Hematopoietic multipotent progenitor cell treated with erythropoietin and hydrocortisone succinate and interleukin-3 and kit ligand, for 15 days (in vitro differentiated cells): ENCODE measurements at places on chromosomes 5 and 9.
A peak's percentile ranks its signal among the peaks of the same experiment; 100 is the strongest.

DNA sequence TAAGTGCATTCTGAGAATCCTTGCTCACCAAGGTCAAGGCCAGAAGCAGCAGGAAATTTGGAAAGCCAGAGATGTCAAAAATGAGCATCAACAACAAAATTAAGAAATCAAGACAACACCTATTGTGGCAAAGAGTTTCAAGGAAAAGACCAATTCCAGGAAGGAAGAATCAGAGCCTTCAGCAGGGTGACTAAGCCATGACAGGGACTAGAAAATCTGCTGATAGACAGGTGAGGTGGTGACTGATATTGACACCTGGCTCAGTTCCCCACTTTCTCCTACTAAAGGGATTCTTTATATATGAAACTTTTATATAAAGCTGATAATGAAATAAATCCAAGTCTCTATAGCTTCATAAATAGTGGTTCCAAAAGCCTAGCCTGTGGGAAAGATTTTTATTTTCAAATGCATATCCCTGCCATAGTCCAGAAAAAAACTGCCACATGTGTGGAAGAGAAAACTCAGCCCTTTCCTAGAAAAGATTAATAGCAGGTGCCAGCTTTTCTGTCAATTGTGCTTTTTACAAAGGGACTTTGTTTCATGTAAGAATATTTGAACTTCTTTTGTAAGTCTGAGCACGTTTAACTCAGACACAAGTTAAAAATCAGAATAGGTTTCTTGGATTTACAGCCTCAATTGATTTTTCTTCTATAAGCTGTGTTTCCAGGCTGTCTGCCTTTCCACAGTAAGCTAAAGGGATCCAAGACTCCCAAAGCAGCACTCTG is 81.1 kb upstream of the GRAMD2B start:
- no peak for DNase-seq

DNA sequence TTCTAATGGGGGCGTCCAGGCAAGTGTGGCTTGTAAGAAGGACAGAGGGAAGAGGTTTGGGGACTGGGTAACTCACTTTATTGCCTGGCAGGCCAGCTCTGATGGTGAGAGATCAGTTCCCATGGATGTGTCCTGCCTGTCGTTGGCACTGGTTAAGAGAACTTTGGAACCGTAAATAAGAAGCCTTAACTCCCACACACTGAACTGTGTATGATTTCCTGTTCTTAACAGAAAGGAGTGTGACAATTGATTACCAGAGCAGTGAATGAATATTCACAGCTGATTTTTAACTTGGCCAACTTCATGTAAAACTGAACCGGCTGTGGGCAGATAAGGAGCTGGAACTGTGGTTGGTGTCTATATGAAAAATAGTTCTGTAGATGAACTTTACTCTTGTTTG is 63.2 kb downstream of the MEGF10 start:
- DNase-seq = no peak

- DNase-seq = no peak
These were observed 511 bp downstream of the SEMA5A start for GRCh38 chr5:9545136-9545991.

- no peak for DNase-seq
These were observed 4.4 kb downstream of the SPRY4 start for GRCh38 chr5:142320430-142320738.

- no peak for DNase-seq
These were observed 41.9 kb downstream of the MTRR start for GRCh38 chr5:7910738-7911428.

- DNase-seq = no peak
These were observed 617 bp downstream of the PTPN3 start for GRCh38 chr9:109497226-109498153.

DNA sequence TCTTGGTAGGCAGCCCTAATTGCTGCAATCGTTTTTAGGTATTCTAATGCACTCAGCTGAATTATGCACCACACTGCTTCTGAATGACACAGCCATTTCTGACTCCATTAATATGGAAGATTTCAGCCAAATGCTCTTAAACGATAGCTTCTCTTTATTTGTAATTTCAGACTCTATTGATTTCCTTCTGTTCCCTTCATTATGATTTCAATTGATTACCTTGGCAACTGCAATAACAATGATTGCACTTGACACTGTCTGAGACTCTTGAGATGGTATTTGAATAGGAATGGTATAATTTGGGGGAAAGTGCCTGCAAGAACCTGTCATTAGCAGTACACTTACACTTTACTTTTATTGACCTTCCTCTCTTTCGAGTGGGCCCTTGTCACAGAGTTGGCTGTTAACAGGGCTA is 296.1 kb upstream of the DMAC1 start:
- no peak for DNase-seq

GRCh38 chr9:137454145-137454596 is 5.0 kb downstream of the NSMF start:
- peak; percentile 52 for DNase-seq

GRCh38 chr9:137429974-137430722 is 7.0 kb downstream of the NOXA1 start:
- DNase-seq = no peak

DNA sequence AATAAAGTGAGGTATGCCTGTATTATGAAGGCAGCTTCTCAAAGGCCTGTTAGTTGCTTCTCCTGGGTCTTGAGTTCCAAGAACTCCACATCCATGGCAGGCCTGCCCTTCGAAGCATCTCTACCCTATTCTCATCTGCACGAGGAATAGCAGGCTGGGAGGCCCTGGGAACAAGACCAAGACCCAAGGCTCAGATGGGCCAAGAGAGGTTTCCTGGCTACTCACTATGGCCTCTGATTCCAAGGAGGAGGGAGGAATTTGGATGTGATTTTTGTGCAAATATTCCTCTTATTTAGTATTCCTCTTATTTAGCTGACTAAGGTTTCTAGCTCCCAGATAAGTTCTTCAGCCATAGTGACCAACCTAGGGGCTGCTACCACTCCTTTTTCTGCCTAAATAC is 151.3 kb downstream of the SAXO1 start:
- no peak for DNase-seq

DNA sequence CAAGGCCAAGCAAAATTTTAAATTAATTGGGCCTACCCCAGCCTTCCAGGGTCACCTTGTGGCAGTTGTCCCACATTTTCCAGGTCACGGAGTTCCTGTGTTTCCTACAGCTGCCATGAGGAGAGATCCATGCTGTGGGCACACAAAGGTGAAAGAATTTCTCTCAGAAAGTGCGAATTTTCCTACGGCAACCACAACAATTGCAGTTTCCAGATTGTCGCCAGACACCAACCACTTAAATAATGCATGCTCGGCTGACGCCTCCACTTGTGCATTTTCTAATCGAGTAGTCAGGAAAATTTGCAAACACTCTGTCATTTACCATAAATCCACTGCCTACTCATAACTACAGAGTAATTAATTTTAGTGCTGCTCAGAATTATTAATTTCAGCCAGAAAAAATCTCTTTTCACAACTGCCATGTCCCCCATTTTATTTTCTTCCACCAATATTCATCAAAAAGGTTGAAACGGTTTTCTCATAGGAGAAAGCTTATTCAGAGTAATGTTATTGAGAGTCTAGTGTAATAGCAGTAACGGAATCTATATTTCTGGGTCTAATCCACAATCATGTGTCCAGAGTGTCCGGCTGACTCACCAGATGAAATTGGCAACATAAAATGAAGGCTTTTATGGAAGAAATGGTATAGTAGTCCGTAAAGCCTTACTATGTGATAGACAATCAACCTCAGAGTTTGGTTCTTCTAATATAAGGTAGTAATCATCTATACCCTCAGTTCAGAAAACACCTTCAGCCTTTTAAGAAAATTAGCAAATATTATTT is 389.8 kb downstream of the NR2F1-AS1 start:
- DNase-seq = no peak

- DNase-seq = no peak
These were observed 43.8 kb downstream of the STOM start for GRCh38 chr9:121326130-121326838.

DNA sequence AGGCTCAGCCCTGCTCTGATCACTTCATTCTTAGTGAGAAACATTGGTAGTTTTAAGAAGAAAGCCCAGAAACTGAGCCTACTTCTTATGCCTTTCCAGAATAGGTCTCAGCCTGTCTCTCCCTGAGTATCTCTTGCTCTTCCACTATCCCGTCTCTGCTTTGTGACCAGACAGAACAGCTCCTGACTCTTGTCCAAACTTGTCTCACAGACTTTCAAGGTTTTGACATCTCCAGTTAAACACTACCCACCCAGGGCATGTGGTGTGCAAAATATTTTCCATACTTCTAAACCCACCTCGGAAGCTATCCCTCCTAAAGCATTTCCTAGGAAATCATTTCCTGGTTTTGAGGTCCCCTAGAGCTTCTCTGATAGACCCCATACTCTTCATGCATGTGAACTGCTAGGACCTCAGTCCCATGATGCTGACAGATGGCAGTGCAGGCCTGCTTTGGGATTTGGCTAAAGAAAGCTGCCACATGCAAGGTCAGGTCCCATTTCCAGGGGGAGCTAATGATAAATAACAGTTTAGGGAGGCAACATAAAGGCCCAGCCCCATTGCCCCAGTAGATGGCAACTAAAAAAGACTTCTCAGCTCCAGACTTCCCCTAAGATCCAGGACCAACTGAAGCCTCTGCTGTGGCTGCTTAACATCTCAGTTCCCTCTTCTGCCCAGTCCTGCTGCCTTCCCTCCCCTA is 211.5 kb downstream of the MED10 start:
- no peak for DNase-seq

GRCh38 chr9:84374516-84374915 is 34.0 kb upstream of the SLC28A3 start:
- DNase-seq = no peak

GRCh38 chr5:36638056-36638455 is 31.6 kb downstream of the SLC1A3 start:
- no peak for DNase-seq

GRCh38 chr9:127305838-127306226 is 41.3 kb downstream of the GARNL3 start:
- no peak for DNase-seq

DNA sequence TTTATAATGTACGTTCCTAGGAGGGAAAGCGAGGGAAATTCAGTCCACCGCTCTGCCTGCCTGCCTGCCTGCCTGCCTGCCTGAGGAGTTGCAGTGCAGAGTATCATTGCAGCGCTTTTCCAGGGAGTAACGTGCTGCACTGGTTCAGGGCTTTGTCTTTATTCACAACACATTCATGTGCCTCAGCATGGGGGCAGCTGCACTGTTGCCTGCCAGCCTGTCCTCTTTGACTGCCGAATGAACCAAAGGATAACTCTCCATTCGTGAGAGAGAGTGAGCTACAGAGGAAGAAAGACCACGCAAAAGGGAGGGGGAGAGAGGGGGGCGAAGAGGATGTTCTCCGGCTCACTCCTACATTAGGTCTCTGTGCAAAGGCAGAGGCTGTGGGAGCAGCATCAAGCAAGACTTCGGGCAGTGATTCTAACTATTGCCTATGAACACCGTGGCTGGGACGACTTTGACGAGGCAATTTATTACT is 791.2 kb downstream of the MAT2B start:
- DNase-seq = no peak

- no peak for DNase-seq
These were observed 683.3 kb downstream of the MAT2B start for GRCh38 chr5:164188733-164189148.

DNA sequence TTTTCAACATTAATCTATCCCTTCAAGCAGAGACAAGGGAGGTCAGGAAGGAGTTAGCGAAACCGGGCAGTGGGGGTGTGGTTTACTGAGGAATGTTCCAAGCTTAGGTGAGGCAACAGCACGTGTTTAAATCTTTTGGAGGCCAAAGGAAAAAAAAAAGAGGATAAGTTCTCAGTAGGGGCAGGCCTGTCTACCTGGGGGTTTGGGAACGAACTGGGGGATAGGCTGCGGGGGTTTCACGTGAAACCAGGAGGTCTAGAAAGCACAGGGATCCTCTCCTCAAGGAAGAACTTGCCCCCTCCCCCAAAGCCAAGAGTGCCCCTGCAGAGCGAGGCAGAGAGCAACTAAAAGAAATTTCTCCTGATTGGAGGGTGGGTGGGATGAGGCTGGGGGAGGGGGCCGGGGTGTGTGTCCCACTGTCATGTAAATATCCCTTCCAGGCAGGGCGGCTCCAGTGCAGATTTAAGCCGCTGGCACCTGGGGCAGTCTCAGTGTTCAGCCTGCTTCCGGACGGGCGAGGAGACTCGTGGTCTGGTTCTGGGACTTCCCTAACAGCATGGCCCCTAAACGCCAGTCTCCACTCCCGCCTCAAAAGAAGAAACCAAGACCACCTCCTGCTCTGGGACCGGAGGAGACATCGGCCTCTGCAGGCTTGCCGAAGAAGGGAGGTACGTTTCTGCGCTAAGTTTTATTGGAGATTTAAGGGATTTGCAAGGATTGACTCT is 5.5 kb upstream of the SET start:
- no peak for DNase-seq

DNA sequence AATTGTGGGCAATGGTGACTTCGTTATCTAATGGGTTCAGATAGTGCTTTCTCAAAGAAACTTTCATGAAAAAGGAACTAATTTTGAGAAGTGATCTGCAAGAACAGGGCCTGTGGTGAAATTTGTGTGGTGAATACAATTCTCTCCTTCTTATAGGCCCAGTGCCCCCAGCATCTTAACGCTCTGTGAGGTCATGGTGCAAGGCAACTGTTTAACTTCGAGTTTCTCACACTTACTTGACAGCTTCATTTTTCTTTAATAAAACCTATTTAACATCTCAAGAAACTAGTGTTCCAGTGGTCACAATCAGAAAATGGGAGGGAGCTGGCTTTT is 69.2 kb downstream of the FAM114A2 start:
- no peak for DNase-seq

DNA sequence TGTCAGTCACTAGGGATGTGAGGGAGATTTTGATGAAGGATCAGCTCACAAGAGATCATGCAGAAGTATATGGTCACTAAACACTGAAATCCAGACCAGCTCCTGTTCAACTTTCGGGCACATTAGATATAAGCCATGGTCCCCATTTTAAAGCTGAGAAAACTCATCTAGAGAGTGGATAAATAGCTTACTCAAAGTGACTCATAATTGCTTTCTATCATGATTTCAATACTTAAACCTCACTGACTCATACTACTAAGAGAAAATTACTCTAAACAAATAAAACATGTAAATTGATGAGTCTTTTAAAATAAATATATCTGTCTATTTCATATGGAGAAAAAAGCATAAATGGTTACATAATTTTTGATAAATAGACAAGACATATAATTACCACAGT is 567.7 kb downstream of the TLR4 start:
- no peak for DNase-seq

- peak; percentile 92 for DNase-seq
These were observed 5.3 kb downstream of the ATOSB start for GRCh38 chr9:35110327-35110761.

DNA sequence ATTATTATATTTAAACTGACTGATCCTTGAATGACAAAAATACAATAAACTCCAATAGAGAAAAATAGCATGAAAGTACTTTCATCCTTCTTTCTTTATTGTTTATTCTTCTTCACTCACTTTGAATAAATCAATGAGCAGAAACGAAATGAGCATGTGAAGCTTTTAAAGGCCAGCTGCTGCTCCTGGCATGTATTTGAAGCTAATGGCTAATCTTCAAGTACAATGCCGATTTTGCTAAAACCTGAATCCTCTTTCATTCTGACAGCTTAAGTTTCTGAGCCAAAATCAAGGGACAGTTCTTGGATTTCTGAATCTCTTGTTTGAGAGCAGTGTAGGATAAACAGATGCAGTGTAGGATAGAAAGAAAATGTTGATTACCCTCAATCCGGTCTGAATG is 237.3 kb downstream of the CDH10 start:
- no peak for DNase-seq

GRCh38 chr5:10768328-10768899 is 7.4 kb upstream of the DAP start:
- DNase-seq = no peak
